ENCODE measurements at places on chromosomes 12 and 14. TPM values are rescaled to one million over a fixed set of nuclear protein-coding genes. Genes with fewer than 3 reads are reported as not detected.

- no peak for DNase-seq
Observed at GRCh38 chr14:100031506-100032281, 33.5 kb upstream of the EVL start.

DNA sequence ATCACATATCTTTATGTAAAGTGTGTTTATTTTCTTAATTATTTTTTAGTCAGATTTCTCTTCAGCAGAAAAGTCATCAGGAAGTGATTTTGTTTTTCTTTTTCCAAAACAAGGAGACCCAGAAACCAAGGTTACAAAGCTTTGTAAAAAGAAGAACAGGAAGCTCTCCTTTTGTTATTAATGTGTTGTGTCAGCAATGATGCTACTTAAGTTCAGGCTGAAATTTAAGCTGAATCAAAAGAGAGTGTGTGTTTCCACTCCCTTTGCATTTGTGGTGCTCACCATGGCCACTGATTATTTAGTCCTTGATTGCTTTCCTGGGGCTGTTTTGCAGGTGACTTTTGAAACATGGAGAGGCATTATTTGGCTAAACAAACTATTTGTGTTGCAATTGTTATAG lies 155.3 kb upstream of the ATP2B1 start:
- DNase-seq, result no peak

GRCh38 chr12:6093764-6094163 lies 30.7 kb downstream of the VWF start:
- no peak for DNase-seq

DNA sequence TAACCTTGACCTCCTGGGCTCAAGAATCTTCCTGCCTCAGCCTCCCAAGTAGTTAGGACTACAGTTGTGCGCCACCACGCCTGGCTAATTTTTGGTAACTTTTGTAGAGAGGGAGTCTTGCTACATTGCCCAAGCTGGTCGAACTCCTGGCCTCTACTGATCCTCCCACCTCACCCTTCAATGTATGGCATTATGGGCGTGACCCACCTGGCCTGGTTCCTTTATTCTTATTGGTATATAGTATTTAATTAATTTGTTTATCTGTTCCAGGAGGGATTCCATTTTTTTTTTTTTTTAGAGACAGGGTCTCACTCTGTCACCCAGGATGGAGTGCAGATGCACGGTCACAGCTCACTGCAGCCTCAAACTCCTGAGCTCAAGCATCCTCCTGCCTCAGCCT lies 40.9 kb upstream of the EAPP start:
- no peak for DNase-seq

- no peak for DNase-seq
Observed at GRCh38 chr12:92244036-92244435, 98.4 kb upstream of the BTG1 start.

GRCh38 chr12:84507956-84508850 lies 404.4 kb downstream of the SLC6A15 start:
- DNase-seq, result no peak

The ZNF664 gene
- 40.3 TPM for total RNA-seq

GRCh38 chr14:91839749-91840148 lies 27.6 kb downstream of the TC2N start:
- no peak for DNase-seq

The HOXC12 gene
- not detected for total RNA-seq

DNA sequence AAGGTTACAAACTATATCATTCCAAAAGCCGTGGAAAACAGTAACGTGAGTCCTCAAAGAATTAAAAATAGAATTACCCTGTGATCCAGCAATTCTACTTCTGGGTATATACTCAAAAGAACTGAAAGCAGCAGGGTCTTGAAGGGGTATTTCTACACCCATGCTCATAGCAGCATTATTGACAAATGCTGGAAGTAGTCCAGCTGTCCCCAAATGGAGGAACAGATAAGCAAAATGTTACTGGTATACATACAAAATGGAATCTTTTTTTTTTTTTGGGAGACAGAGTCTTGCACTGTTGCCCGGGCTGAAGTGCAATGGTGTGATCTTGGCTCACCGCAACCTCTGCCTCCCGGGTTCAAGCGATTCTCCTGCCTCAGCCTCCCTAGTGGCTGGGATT lies 32.9 kb downstream of the ADIPOR2 start:
- no peak for DNase-seq

The EML1 gene
- 5.1 TPM for total RNA-seq

The MYO1H gene
- not detected for total RNA-seq

DNA sequence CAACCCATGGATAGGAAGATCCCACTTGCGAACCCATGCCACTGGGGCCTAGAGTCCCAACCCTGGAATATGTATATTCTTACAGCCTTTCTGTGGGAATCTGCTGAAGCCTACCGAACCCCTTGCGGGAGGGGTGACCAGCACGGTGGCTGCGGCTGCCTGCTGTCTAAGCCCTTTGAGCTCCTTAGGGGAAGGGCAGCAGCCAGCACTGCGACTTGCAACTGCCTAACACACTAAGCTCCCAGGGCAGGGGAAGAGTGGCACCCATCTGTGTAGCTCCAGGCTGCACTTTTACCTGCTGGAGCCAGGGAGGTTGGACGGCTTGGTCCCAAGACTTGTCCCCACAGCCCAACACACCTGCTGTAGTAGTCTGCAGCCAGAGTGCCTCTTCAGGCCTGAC lies 1968.7 kb upstream of the FLRT2 start:
- DNase-seq, result no peak

The LRCOL1 gene
- 2.6 TPM for total RNA-seq

GRCh38 chr12:105482951-105483350 lies 152.5 kb downstream of the C12orf75 start:
- no peak for DNase-seq

Measured in liver (tissue), 10 donors.